ENCODE measurements at places on chromosomes 4 and X.

DNA sequence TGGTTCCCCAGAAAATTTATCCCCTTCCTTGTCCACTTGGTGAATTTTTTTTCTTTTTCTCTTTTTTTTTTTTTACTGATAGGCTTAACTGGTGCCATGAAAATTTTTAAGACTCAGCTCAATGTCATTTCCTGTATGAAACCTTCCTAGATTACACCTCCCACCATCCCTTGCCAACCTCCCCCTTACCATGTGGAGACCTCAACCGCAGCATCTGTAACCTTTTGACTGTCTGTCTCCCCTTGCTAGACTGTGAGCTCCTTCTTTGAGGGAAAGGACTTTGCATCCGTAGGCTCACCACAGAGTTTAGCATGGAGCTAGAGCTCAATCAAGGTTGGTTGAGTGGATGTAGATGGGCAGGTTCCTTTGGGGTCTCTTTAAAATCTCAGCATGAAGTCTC, 5.2 kb upstream of the PGRMC1 start:
- H3K4me3 ChIP-seq = no peak overlapping the region
- H3K27me3 ChIP-seq = peaks cover 22% of the 10 kb centered on the region
- H3K36me3 ChIP-seq = no peaks in the 10 kb centered on the region
- DNase-seq = no peak

- H3K4me1 ChIP-seq = no peaks in the 10 kb centered on the region
- H3K27ac ChIP-seq = no peak overlapping the region
- no peaks in the 10 kb centered on the region for H3K36me3 ChIP-seq
- no peak overlapping the region for H3K4me3 ChIP-seq
- no peaks in the 10 kb centered on the region for H3K27me3 ChIP-seq
Observed at GRCh38 chrX:57977992-57978391, 67.7 kb upstream of the ZXDA start.

GRCh38 chr4:124484008-124484407, 228.5 kb downstream of the ANKRD50 start:
- H3K4me3 ChIP-seq = no peak overlapping the region
- no peaks in the 10 kb centered on the region for H3K4me1 ChIP-seq
- DNase-seq = no peak
- H3K27ac ChIP-seq = no peak overlapping the region
- H3K36me3 ChIP-seq = no peaks in the 10 kb centered on the region

- peaks cover 30% of the 10 kb centered on the region for H3K27me3 ChIP-seq
- no peaks in the 10 kb centered on the region for H3K36me3 ChIP-seq
- no peak overlapping the region for H3K27ac ChIP-seq
- H3K4me1 ChIP-seq = peaks cover 7% of the 10 kb centered on the region
- peak; percentile 17 for DNase-seq
Observed at GRCh38 chr4:110034026-110034393, 121.3 kb downstream of the EGF start.

GRCh38 chr4:21780148-21780547, 168.4 kb downstream of the KCNIP4 start:
- no peak overlapping the region for H3K4me3 ChIP-seq
- H3K27me3 ChIP-seq = peaks cover 23% of the 10 kb centered on the region
- no peaks in the 10 kb centered on the region for H3K36me3 ChIP-seq
- no peaks in the 10 kb centered on the region for H3K4me1 ChIP-seq
- no peak overlapping the region for H3K27ac ChIP-seq
- no peak for DNase-seq

DNA sequence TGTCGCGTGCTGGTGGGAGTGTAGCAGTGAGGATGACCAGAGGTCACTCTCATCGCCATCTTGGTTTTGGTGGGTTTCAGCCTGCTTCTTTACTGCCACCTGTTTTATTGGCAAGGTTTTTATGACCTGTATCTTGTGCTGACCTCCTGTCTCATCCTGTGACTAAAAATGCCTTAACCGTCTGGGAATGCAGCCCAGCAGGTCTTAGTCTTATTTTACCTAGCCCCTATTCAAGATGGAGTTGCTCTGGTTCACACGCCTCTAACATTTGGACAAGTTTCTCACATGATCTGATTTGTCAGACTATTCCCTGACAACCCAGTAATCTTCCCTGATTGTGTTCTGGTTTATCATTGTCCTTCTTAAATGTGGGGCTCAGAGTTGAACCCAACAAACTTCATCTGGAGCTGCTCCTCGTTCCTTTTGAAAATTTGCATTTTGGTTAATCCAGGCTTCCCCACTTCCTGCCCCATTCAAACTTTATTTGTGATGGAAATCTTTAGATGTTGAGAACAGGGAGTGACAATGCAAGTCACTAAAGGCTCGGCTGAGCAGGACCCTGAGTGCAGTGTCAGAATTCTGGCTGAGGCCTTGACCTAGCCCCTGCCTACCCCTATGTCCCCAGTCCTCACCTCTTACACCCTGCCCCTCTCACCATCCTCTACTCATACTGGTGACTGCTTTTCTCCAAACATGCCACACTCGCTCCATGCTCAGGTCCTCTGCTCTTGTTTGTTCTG, 226.8 kb downstream of the STIM2 start:
- H3K27ac ChIP-seq = no peak overlapping the region
- no peak overlapping the region for H3K4me3 ChIP-seq
- no peaks in the 10 kb centered on the region for H3K36me3 ChIP-seq
- peaks cover 78% of the 10 kb centered on the region for H3K27me3 ChIP-seq
- no peak for DNase-seq

DNA sequence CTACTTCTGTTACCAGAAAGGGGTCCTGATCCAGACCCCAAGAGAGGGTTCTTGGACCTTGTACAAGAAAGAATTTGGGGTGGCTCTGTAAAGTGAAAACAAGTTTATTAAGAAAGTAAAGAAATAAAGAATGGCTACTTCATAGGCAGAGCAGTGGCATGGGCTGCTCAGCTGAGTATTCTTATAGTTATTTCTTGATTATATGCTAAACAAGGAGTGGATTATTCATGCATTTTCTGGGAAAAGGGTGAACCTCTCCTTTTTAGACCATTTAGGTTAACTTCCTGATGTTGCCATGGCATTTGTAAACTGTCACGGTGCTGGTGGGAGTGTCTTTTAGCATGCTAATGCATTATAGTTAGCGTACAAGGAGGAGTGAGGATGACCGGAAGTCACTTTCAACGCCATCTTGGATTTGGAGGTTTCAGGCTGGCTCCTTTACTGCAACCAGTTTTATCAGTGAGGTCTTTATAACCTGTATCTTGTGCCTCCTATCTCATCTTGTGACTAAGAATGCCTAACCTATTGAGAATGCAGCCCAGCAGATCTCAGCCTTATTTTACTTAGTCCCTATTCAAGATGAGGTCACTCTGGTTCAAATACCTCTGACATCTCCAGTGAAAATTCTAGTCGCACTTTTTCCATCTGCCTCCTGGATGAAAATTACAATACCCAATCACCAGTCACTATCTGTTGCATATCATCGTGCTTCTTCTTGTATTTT, 15.5 kb upstream of the TDO2 start:
- no peak for DNase-seq
- peaks cover 25% of the 10 kb centered on the region for H3K27me3 ChIP-seq
- H3K4me3 ChIP-seq = no peak overlapping the region

DNA sequence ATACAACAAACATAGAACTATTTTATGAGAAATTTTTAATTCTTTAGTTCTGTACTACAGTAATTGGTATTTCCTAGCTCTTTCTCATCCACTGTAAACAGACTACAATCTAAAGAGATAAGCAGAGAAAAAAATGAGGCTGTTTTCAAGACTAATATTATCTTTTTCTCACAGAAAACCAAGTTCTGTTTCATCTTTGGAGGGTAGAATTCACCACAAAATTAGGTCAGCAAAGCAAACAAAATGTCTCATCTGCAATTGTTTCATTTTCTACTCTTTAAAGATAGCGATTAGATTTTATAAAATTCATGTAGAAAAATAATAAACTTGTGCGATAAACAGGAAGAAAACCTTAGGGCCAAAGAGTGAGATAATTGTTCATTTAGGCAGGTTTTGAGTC, 10.8 kb downstream of the APOO start:
- H3K27ac ChIP-seq = no peak overlapping the region
- no peaks in the 10 kb centered on the region for H3K36me3 ChIP-seq
- H3K4me3 ChIP-seq = no peak overlapping the region
- H3K27me3 ChIP-seq = no peaks in the 10 kb centered on the region
- DNase-seq = no peak

DNA sequence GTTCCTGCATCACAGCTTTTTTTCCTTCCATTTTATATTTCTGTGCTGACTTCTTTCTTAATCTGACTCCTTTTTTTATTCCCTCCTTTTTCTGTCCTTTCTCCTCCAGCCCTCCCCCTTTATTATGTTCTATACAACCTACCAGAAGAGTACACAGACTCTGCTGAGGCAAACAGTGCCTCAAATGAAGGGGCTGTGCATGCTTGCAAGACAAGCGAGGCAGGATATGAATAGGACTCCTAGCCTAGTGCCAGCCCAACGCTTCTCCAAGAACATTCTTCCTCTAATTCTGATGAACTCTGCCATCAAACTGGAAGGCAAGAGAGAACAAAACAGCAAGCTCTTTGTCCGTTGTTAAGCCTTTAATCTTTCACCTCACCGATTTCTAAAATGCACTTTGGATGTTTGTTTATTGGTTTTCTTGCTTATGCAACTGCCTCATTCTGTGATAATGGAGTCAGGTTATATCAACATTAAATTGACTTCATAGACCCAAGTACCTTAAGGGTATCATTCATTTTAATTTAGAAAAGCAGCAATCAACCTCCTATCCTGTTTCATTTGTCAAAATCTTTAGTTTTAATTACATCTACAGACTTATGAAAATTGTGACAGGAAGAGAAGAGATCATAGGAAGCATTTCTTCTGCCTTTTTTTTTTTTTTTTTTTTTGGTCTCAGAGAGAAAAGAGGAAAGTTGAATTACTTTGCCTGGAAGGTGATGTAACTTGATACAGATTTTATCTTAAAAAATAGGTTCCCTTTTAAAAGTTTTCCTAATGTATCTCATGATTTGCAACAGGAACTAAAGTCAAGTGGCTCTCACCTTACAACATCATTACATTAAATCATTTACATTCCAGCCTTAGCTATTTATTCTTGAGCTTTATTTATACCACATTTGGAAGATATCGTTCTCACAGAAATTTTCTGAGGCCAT, 284.7 kb upstream of the FTHL17 start:
- H3K4me1 ChIP-seq = no peaks in the 10 kb centered on the region
- no peaks in the 10 kb centered on the region for H3K27me3 ChIP-seq
- H3K4me3 ChIP-seq = no peak overlapping the region
- DNase-seq = no peak

DNA sequence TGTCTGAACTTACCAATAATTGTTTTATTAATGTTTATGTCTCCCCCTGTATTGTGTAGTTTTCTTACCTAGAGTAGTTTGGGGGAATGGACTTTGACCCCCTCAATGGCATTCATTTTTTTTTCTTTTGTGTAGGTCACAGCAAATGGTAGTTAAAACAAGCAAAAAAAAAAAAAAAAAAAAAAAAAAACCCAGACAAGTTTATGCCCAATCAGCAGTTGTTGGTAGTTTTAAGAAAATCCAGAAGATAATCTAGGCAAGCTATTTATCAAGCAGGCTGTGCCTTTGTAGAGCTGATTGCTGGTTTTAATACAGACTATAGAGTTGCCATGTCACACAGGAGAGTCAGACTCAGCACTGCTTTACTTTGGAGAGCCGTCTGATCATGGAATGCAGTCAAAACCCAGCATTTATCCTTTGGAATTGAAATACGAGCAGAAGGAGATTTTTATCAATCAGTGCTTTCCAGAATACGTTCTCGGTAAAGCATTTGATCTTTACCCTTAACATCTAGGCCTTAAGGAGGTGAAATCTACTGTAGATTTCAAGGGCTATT, 16.6 kb downstream of the DCUN1D4 start:
- no peak overlapping the region for H3K27ac ChIP-seq
- DNase-seq = no peak
- H3K4me3 ChIP-seq = no peak overlapping the region
- no peaks in the 10 kb centered on the region for H3K27me3 ChIP-seq
- peaks cover 24% of the 10 kb centered on the region for H3K4me1 ChIP-seq

GRCh38 chrX:27679281-27679680, 89.1 kb downstream of the DCAF8L2 start:
- H3K27me3 ChIP-seq = no peaks in the 10 kb centered on the region
- DNase-seq = no peak
- no peak overlapping the region for H3K4me3 ChIP-seq

- H3K4me1 ChIP-seq = peaks cover 35% of the 10 kb centered on the region
- peaks cover 13% of the 10 kb centered on the region for H3K36me3 ChIP-seq
- H3K4me3 ChIP-seq = no peak overlapping the region
Observed at GRCh38 chrX:123973921-123974320, 12.4 kb downstream of the STAG2 start.

GRCh38 chrX:10017872-10018271, 50.7 kb downstream of the CLDN34 start:
- peaks cover 10% of the 10 kb centered on the region for H3K4me1 ChIP-seq
- no peak for DNase-seq
- H3K36me3 ChIP-seq = peaks cover 7% of the 10 kb centered on the region
- no peak overlapping the region for H3K4me3 ChIP-seq
- H3K27me3 ChIP-seq = peaks cover 2% of the 10 kb centered on the region

- no peaks in the 10 kb centered on the region for H3K36me3 ChIP-seq
- H3K27ac ChIP-seq = no peak overlapping the region
- H3K4me1 ChIP-seq = no peaks in the 10 kb centered on the region
- no peak overlapping the region for H3K4me3 ChIP-seq
- no peak for DNase-seq
Observed at GRCh38 chr4:144288011-144288903, 147.7 kb upstream of the GYPA start.

DNA sequence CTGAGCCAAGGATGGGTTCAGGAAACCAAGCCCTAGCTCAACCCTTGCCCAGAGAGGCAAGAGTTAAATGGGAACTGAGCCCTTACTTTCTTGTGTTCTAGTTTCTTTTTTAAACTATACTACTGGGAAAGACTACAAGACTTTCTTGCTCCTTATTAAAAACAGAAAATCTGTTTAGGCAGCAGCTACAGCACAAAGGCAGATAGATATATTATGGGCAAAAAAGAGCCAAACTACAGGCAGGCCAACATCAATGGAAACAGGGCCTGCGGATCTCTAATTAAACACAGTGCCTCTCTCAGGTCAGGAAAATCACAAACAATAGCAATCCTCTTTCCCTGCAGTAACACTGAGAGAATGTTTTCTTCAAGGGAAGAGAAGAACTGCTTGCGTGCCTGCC, 226.0 kb downstream of the LDB2 start:
- H3K27me3 ChIP-seq = no peaks in the 10 kb centered on the region
- no peak overlapping the region for H3K27ac ChIP-seq
- DNase-seq = no peak
- H3K36me3 ChIP-seq = no peaks in the 10 kb centered on the region

DNA sequence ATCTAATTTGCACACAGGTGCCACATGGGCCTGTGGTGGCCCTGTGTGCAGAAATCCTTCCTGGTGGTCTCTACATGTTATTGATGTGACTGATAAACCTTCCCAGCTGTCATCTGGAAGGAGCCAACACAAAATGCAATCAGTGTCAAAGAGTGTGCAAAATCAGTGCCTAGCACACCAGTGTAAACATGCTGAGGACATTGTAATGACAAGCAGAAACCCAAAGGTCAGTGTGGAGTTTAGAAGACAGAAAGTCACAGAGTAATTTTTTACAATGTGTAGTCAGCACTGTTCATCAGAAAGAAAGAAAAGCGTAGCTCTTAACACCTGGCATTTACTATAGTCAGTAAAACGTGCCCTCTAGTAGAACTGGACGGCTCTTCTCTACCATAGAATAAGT, 50.3 kb downstream of the PHKA2 start:
- no peaks in the 10 kb centered on the region for H3K4me1 ChIP-seq
- H3K36me3 ChIP-seq = no peaks in the 10 kb centered on the region
- no peak overlapping the region for H3K4me3 ChIP-seq
- DNase-seq = no peak

- H3K4me3 ChIP-seq = no peak overlapping the region
- H3K4me1 ChIP-seq = peaks cover 33% of the 10 kb centered on the region
- H3K27me3 ChIP-seq = no peaks in the 10 kb centered on the region
- H3K36me3 ChIP-seq = peaks cover 42% of the 10 kb centered on the region
Observed at GRCh38 chr4:153602758-153603157, 81.3 kb upstream of the TLR2 start.
